ENCODE measurements at places on chromosomes 6 and 20.
A peak's percentile ranks its signal among the peaks of the same experiment; 100 is the strongest.

DNA sequence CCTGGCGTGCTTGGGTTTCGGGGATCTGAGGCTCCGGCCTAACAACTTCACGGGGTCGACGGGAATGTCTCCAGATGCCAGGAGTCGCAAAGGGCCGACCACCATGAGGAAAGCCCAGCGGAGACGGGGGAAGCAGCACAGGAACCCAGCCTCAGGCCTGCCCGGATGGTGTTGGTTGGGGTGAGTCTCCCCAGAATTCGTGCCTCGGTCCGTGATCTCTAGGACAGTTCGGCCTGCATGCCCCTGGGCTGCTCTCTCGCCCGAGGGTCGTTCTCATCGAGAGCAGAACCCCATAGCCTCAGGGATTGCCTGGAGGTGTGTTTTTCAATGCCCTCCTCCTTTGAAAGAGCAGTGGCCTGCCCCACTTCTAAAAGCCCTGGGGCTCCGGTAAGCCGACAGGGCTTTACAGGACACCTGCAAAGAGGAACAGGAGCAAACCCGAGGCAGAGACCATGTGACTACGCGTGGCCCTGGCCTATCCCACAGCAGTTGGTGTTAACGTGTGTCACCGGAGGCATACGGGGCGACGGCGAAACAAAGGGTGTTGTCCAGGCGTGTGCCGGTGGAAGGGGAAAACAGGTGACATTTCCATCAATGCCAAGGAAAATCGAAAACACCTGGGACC is 973.1 kb upstream of the DEFB115 start:
- DNase-seq, result no peak

- DNase-seq, result peak; percentile 74
These were observed 23.4 kb upstream of the SLCO4A1 start for GRCh38 chr20:62618611-62619529.

DNA sequence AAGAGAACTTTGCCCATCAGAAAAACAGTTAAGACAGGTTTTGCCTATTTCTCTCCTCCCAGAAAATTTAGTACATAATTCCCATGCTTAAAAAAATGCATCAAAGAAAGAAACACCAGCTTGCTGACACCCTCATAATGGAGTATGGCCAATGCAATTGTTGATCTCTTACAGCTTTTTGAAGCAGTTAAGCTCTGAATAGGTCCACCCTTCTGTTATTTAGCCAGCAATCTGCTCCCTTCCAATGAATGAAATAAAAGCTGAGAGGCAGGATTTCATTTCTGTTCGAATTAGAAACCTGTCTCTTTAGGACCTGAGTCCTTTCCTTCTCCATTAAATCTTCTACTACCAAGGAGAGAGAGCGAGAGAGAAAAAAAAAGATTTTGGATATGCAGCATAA is 288.7 kb downstream of the RNF144B start:
- DNase-seq, result no peak

GRCh38 chr20:3916364-3916763 is 27.2 kb downstream of the PANK2 start:
- DNase-seq, result no peak

GRCh38 chr6:33592595-33593413 is 12.7 kb upstream of the BAK1 start:
- DNase-seq, result peak; percentile 69

GRCh38 chr6:31713991-31714684 is 1.0 kb upstream of the LY6G6D start:
- no peak for DNase-seq
